Lower leg skin (tissue), 4 donors: ENCODE measurements at places on chromosomes 6 and 20. TPM values are rescaled to one million over a fixed set of nuclear protein-coding genes. Genes with fewer than 3 reads are reported as not detected.

GRCh38 chr6:95576998-95577303, 384 bp upstream of the MANEA start:
- no peak for DNase-seq

The NRN1 gene
- total RNA-seq = 3.9 TPM

- no peak for DNase-seq
Measured at GRCh38 chr6:15936503-15936902, 192.4 kb upstream of the MYLIP start.

DNA sequence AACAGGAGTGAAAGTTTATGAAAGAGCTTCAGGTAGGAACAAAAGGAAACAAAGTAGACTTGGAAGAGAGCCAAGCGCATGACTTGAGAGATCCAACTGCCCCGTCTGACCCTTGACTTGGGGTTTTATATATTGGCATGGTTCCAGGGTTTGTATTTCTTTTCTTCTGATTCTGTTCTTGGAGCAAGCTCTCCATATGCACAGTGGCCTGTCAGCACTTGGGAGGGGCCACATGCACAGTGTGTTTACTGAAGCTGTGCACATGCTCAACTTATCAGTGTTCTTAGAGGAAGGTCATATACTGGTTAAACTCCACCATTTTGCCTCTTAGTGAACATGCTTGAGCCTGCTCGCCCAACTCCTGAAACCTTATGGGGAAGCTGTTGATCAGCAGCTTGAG, 953.7 kb downstream of the TFAP2A start:
- no peak for DNase-seq

- DNase-seq = no peak
Measured at GRCh38 chr6:157123234-157123633, 200.1 kb downstream of the TMEM242 start.

GRCh38 chr6:1316489-1316971, 4.6 kb downstream of the FOXQ1 start:
- no peak for DNase-seq

The PREP gene
- total RNA-seq = 36.0 TPM

GRCh38 chr20:47379433-47380150, 23.1 kb upstream of the ZMYND8 start:
- DNase-seq = no peak

- peak; percentile 25 for DNase-seq
Measured at GRCh38 chr20:18611492-18611891, 23.6 kb downstream of the DTD1 start.

GRCh38 chr6:80537118-80537972, 430.9 kb downstream of the BCKDHB start:
- no peak for DNase-seq

DNA sequence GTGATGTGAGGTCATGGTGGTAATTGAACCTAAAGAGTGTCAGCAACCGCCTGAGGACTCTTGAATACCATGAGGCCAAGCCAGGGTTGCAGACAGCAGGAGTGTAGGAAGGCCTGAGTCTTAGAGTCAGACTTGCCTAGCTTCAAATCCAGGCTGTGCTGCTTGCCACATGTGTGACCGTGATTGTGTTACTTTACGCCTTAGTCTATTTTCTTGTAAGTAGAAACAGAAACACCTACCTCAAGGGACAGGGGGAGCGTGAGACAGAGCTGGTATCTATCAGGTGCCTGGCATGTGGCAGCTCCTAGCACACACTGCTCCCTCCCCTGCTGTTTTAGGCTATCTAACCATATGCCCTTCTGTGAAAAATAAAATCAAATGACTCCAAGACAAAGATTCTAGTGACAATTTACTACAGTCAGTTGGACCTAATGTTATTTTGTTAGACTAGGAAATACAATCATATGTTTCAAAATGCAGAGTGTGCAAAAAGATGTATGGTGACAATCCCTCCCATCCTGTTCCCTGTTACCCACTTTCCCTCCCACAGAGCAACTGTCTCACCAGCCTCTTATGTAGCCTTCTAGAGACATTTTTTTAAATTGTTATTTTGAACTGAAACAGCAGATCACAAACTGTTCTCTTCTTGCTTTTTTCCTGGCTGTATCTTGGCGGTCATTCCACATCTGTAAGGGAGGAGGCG, 21.7 kb downstream of the TAF8 start:
- no peak for DNase-seq

The C6orf136 gene
- 9.6 TPM for total RNA-seq

The HCK gene
- 7.0 TPM for total RNA-seq
